ENCODE measurements at places on chromosomes 7 and 10. TPM values are rescaled to one million over a fixed set of nuclear protein-coding genes. Genes with fewer than 3 reads are reported as not detected.

MXI1 gene
- 8.7 TPM for polyA plus RNA-seq

DPY19L1 gene
- 0.81 TPM for polyA plus RNA-seq

PLOD3 gene
- 82.7 TPM for polyA plus RNA-seq

ASIC3 gene
- polyA plus RNA-seq, result 2.0 TPM

SPDYE1 gene
- not detected for polyA plus RNA-seq

TMEM196 gene
- polyA plus RNA-seq, result not detected

ASZ1 gene
- polyA plus RNA-seq, result not detected

SSMEM1 gene
- not detected for polyA plus RNA-seq

ZNF117 gene
- 0.64 TPM for polyA plus RNA-seq

CRTAC1 gene
- polyA plus RNA-seq, result not detected

STAG3 gene
- not detected for polyA plus RNA-seq

PTPRN2 gene
- polyA plus RNA-seq, result 1.4 TPM

NAT16 gene
- polyA plus RNA-seq, result not detected

GIMAP8 gene
- 22.5 TPM for polyA plus RNA-seq

UNCX gene
- polyA plus RNA-seq, result not detected

EPHA1 gene
- not detected for polyA plus RNA-seq

BAZ1B gene
- 12.1 TPM for polyA plus RNA-seq

SYT15B gene
- not detected for polyA plus RNA-seq

IQUB gene
- polyA plus RNA-seq, result not detected

PKD2L1 gene
- polyA plus RNA-seq, result not detected

LIPK gene
- polyA plus RNA-seq, result not detected

FAM25C gene
- polyA plus RNA-seq, result not detected

CYP2C18 gene
- not detected for polyA plus RNA-seq

TMEM270 gene
- polyA plus RNA-seq, result not detected

ZNF853 gene
- polyA plus RNA-seq, result 0.11 TPM

PSPH gene
- polyA plus RNA-seq, result 6.7 TPM

GRM8 gene
- not detected for polyA plus RNA-seq

LIPM gene
- not detected for polyA plus RNA-seq

PRKCQ gene
- polyA plus RNA-seq, result 0.09 TPM

KLF14 gene
- polyA plus RNA-seq, result 0.14 TPM

TMEM178B gene
- polyA plus RNA-seq, result not detected

PRKG1 gene
- polyA plus RNA-seq, result not detected

NXPH1 gene
- not detected for polyA plus RNA-seq

PGAM2 gene
- polyA plus RNA-seq, result not detected

EPDR1 gene
- polyA plus RNA-seq, result 1.2 TPM

OPALIN gene
- not detected for polyA plus RNA-seq

KCNH2 gene
- polyA plus RNA-seq, result not detected

AZGP1 gene
- not detected for polyA plus RNA-seq

DNAH11 gene
- polyA plus RNA-seq, result not detected

DYNC1I1 gene
- not detected for polyA plus RNA-seq

APBB1IP gene
- 78.7 TPM for polyA plus RNA-seq
